ENCODE measurements at places on chromosomes 2 and 18.
A peak's percentile ranks its signal among the peaks of the same experiment; 100 is the strongest.

DNA sequence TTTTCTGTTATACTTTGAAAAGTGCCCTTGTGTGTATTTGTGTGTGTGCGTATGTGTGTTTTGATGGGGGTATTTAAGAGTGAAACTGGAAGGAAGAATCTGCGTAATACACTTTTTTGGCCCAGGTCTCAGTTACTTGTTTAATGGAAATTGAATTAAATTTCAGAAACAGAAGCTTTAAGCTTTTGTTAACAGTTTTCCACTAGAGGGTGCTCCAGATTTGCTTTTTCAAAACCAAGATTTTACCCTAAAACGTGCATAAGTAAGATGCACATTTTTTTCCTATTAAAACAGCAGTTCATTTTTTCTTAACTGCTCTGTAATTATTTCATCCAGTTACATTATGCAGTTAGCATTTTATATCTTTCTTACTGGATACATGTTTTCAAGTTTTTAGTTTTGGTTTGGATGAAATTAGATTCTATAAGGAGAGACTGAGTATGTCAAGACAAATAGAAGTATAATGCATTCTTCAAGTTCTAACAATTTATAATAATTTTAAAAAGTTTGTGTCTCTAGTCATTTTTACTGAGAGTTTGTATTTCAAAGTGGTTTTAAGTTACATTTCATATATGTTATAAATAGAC is 97.2 kb downstream of the PIK3C3 start:
- DNase-seq, result peak; percentile 25

DNA sequence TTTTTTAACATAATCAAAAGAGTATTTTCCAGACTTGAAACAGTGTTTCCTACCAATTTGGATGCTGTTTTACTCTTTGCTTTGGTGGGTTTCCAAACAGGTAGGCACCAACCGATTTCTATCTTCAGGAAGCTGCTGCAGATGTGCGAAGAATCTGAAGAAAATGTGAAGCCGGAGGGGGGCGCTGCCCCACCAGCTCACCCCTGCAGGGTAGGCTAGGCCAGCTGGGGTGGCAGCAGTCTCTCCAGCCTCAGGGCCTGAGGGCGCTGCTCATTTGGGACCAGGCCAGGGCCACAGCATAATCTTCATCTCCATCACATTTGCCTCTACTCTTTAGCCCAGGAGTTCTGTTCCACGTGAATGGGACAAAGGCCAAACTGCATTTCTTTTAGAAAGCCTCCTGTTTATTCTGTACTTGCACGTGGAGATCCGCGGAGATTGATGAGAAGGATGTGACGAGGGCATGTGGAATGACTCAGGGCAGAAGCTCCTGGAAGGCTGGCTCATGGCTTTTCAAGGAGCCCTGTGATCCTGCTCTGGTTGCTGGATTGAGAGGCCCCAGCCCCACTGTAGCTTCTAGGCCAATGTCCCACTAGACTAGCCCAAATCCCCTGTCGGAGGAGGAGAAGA is 84.2 kb upstream of the FAM136A start:
- no peak for DNase-seq

DNA sequence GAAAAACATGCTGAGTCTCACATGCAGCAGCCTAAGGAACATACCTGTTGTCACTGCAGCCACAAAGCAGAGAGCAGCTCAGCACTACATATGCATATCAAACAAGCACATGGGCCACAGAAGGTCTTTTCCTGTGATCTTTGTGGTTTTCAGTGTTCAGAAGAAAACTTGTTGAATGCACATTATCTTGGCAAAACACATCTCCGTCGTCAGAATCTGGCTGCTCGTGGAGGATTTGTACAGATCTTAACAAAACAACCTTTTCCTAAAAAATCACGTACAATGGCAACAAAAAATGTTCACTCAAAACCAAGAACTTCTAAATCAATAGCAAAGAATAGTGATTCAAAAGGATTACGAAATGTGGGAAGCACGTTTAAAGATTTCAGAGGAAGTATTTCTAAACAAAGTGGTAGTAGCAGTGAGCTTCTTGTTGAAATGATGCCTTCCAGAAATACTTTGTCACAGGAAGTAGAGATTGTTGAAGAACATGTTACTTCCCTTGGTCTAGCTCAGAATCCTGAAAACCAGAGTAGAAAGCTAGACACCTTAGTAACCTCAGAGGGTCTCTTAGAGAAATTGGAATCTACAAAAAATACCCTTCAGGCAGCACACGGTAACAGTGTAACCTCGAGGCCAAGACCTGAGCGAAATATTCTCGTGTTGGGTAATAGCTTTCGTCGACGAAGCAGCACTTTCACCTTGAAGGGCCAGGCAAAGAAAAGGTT is 34.1 kb downstream of the ZNF407 start:
- DNase-seq, result peak; percentile 78

- DNase-seq, result no peak
Measured at GRCh38 chr2:20478961-20479360, 32.1 kb downstream of the RHOB start.

DNA sequence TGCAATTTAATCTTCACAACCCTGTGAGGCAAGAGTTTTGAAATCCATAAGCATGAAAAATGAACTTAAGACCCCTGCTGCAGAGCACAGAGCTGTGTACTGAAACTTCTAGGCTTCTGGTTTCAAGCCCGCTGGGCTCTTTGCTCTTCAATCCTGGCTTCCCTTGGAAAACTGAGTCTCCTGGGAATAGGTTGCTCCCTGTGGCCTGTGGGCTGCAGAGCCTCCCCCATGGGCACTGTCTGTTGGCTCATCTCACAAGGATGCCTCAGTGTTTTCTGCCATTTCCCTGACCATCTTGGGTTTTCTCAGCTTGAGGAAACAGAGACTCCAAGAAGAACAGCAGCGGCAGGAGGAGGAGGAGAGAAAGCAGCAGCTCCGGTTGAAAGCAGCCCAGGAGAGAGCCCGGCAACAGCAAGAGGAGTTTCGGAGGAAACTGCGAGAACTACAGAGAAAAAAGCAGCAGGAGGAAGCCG is 44.5 kb downstream of the SUMO1 start:
- peak; percentile 55 for DNase-seq

DNA sequence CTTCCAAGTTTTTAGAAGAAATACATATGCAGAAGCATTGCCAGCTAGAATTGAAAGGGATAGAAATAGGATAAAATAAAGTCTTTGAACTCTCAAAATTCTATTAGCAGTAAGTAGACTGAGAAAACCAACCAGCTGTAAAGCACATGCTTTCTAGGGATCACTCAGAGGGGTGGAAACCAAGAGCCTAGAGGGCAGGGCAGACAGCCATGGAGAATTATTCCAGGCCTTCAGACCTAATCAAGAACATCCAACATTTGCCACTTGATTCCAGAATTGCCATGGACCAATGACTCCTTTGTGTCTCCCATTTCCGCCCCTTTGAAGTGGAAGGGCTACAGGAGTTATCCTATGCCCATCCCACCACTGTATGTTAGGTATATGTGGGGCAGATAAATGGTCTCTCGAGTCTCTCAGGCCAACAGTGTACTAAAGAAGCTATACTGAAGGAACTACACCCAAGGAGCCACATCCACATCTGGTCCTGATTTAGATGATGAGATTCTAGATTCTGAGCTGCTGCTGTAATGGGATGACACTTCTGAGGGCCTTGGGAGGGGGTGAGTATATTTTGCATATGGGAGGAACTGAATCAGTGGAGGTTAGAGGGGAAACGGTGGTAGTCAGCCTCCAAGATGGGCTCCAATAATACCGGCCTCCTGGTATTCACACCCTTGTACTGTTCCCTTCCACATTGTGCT is 4.0 kb downstream of the FARSB start:
- DNase-seq, result no peak

- no peak for DNase-seq
Measured at GRCh38 chr2:141517852-141518421, 612.9 kb downstream of the LRP1B start.

DNA sequence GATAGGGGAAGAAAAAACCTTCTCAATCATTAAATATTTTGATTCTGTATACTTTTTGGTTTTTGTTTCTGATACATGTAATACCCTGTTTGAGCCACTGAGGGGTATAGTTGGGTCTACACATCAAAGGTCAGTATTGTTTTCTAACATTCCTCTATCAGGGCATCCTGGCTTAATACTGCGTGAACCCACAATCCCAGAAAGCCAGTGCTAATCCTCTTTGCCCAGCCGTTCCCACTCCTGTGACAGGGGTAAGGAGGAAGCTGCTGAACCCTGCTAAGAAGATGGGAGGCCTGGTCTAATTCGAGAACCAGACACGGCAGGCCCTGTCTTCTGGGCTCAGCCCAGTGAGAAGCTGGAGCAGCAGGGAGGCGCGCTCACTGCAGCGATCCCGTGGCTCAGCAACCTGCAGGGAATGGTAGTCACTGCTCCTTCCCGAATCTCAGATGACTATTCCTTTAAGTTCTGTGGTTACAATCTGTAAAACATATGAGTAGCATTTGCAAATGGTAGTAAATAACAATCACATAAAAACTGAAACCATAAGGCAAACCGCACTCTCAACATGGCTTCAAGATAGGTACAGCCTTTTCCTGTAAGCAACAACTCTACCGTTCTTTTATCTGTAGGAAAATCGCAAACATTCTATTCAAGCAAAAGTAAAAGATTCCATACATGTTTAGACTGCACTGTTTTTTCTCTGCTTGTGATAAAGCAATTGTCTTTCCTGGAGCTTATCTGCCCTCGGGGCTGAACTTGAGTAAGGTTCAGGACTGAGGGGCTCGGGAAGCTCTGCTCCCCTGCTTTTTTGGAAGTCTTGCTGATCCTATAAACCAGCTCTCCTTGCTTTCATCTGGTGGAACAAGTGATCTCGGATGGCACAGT is 87.0 kb downstream of the EPB41L3 start:
- DNase-seq, result no peak

- no peak for DNase-seq
Measured at GRCh38 chr18:44731530-44732237, 51.0 kb downstream of the SETBP1 start.

DNA sequence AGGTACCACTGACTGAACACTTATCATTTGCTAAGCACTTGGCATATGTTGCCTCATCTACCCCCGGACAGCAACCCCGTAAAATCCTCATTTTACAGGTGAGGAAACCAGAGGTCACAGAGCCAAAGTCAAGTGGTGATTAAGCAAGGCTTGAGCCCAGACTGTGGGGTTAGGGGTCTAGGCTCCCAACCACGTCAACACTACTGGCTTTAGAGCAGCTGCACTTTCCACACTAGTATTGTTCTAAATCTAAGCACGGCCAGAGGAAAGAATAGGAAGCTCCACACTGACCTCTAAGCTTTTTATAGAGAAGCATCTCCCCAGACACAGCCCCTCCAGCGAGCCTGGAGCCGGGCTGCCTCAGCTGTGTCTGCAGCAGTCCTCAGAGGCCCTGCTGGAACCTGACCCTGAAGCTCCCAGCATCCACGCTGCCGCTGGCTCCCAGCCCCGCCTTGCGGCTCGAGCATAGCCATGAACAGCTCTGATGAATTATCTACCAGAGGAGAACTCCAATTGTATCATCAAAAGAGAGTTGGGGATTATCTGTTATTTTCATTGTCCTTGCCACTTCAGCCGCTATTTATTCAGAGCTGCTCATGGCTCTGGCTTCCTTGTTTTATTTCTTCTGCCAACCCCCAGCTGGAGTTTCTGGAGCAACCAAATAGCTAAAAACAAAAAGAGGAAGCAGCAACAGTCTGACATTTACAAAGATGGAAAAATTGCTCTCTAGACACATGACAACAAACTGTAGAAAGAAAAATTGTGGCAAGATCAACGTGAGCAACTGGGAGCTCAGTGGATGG is 62.2 kb upstream of the RTN4 start:
- peak; percentile 76 for DNase-seq

DNA sequence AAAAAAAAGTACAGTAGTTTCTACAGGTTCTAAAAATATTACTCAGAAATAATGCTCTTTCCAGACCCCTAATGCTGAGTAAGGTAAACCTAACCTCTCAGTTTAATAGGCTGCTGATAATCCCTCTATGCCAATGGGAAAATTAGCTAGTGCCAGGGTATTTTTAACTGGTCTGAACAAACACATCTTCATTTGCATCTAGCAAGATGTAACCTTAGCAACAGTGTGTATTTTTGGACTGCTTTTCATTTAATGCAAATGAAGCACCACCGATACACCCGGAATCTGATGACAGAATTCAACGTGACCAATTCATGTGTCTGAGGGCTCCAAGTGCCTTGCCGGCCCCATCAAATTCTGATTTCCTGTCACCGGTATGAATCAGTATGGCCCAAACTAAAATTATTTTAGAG is 47.4 kb upstream of the CYRIA start:
- no peak for DNase-seq

DNA sequence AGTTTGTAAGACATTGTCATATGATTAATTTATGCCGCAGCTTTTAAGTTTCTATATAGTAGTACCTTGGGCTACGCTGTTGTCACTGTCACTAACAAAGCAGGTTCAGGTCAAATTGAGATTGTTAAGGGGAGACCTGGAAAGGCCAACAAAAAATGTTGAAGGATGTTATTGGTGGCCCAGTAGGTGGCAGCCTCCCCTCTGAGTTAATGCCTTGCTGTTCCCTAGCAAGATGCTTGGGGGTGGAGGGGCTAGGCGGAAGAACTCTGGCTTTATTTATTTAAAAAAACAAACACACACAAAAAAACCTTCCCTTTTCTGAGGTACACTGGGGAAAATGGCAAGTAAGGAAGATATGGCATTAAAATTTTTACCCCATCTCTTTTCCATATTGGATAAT is 128.3 kb upstream of the ATP5MC3 start:
- peak; percentile 22 for DNase-seq

DNA sequence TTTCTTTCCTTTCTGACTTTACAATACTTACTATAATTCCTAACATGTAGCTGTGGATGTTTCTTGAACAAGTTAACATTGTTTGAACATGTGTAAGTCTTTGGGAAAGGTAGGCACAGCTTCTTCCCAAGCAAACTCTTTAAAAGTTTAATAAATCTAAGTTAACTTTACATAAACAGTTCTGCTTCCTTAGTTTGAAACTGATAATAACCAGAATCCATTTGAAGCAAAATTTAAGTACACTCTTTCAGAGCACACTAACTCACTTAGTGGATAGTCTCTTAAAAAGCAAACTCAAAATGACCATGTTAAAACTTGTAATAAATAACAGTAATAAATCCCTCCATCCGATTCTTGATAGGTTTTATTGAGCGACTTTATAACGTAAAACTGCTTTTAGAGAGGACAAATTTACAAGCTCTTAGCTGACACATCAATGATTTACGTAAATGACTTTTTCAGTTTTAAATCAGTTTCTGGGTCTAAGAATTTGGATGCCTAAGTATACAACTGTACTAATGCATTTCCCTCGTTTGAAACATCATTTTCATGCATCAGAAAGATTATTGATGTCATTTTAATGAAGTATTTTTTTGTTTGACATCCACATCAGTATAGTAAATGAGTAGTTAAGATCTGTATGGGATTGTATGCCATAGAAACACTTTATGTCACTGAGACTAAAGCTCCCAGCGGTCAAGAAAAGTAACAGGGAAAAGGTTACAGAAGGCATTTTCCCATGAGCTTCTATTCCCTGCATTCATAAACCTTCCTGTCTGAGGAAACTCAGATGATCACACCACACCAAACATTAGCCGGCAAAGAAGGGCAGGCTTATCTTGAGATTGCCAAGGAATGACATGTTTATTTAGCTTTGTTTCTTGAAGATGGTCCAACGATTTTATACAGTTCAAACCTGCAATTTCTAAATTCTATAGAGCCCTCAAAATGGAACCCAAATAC is 67.5 kb downstream of the PDE1A start:
- peak; percentile 86 for DNase-seq

GRCh38 chr2:111523009-111523408 is 361.0 kb downstream of the ANAPC1 start:
- no peak for DNase-seq

All from fibroblast of villous mesenchyme (primary cell).